Activated B cell treated with CpG ODN at 0.5 μM for 24 hours (primary cell): ENCODE measurements at places on chromosomes 11 and 22.

DNA sequence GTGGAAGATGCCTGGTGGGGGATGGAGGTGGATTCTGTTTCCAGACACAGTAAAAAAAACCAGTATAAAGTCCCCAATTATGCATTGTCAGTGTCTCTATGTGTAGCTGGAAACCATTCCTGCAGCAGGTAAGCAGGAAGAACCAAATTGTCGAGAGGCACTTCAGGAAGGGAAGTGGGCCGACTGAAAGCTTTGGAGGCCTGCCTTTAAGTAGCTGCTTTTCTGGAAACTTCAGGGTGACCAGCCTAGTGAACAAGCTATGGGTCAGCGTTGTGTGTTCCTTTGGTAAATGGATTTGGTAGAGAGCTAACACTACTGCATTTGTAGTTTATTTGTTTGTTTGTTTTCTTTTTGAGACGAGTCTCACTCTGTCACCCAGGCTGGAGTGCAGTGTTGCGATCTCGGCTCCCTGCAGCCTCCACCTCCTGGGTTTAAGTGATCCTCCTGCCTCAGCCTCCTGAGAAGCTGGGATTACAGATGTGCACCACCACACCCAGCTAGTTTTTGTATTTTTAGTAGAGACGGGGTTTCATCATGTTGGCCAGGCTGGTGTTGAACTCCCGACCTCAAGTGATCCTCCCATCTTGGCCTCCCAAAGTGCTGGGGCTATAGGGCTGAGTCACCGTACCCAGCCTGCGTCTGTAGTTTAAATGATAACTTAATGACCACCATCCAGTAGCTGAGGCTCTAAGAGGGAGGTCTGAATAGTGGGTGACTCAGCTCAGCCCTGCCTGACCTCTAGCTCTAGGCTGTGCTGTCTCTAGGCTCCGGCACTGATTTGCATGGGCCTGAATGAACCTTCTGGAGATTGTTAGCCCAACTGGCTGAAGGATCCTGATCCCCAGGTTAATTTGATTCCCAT is 12.8 kb downstream of the PTPRJ start:
- no peaks in the 10 kb centered on the region for H3K36me3 ChIP-seq
- no peaks in the 10 kb centered on the region for H3K27me3 ChIP-seq
- no peak overlapping the region for H3K27ac ChIP-seq
- no peak overlapping the region for H3K4me3 ChIP-seq

- peaks cover 7% of the 10 kb centered on the region for H3K4me1 ChIP-seq
- H3K36me3 ChIP-seq, result peaks cover under 1% of the 10 kb centered on the region
- no peak overlapping the region for H3K4me3 ChIP-seq
- H3K27ac ChIP-seq, result no peak overlapping the region
- no peaks in the 10 kb centered on the region for H3K27me3 ChIP-seq
These were observed 27.9 kb downstream of the PIWIL4 start for GRCh38 chr11:94595076-94595475.

DNA sequence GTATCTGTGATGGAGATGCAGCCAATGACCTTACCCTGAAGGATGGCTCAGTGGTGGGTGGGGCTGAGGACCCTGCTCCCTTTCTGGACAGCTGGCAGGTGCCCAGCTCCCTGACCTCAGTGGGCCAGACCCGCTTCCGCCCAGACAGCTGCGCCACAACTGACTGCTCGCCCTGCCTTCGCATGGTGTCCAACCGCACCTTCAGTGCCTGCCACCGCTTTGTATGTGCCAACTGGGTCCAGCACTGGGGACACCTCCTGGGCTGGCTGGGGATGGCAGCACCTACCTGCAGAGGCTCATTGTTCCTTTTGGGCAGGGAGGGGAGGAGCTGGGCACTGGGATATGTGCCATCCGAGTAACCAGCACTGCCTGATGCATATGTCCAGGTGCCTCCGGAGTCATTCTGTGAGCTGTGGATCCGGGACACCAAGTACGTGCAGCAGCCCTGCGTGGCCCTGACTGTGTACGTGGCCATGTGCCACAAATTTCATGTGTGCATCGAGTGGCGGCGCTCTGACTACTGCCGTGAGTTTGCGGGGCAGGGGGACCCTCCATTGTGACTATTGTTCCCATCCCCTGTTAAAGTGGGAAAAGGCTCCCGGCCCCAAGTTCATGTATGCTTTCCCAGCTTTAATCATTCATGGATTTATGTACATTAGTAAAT is 84.8 kb downstream of the OTOG start:
- no peak overlapping the region for H3K4me3 ChIP-seq
- H3K36me3 ChIP-seq, result no peaks in the 10 kb centered on the region
- H3K4me1 ChIP-seq, result no peaks in the 10 kb centered on the region
- no peak overlapping the region for H3K27ac ChIP-seq
- H3K27me3 ChIP-seq, result peaks cover 21% of the 10 kb centered on the region
- no peak for DNase-seq

- H3K27ac ChIP-seq, result no peak overlapping the region
- H3K36me3 ChIP-seq, result no peaks in the 10 kb centered on the region
- no peak for DNase-seq
- H3K27me3 ChIP-seq, result no peaks in the 10 kb centered on the region
- peaks cover 17% of the 10 kb centered on the region for H3K4me1 ChIP-seq
These were observed 107.4 kb downstream of the SGSM3 start for GRCh38 chr22:40477683-40478337.

DNA sequence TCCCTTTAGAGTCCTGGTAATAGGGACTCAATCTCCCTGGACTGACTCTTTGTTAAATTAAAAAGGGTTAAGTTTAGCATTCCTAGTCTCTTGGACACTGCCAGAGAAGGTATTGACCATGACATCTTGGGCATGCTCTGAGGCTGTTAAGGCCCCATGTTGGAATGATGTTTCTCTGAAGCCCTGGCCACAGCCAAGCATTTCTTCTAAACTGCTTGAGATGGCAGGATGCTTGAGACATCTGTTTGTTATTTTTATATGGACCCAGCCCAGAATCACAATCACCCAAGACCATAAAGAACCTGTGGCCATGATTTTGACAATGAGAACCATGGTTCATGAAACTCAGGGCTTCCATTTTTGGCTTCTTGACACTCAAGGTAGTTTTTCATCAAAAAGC is 5.5 kb upstream of the ANKK1 start:
- DNase-seq, result no peak
- H3K36me3 ChIP-seq, result peaks cover 9% of the 10 kb centered on the region
- no peak overlapping the region for H3K27ac ChIP-seq
- H3K4me1 ChIP-seq, result peaks cover 5% of the 10 kb centered on the region
- H3K4me3 ChIP-seq, result no peak overlapping the region
